SK-N-SH treated with all-trans-retinoic acid at 6 μM for 48 hours (cell line): ENCODE measurements at places on chromosomes 3 and 15.

- ATAC-seq = no peak
Measured at GRCh38 chr15:80140909-80141308, 11.9 kb upstream of the FAH start.

DNA sequence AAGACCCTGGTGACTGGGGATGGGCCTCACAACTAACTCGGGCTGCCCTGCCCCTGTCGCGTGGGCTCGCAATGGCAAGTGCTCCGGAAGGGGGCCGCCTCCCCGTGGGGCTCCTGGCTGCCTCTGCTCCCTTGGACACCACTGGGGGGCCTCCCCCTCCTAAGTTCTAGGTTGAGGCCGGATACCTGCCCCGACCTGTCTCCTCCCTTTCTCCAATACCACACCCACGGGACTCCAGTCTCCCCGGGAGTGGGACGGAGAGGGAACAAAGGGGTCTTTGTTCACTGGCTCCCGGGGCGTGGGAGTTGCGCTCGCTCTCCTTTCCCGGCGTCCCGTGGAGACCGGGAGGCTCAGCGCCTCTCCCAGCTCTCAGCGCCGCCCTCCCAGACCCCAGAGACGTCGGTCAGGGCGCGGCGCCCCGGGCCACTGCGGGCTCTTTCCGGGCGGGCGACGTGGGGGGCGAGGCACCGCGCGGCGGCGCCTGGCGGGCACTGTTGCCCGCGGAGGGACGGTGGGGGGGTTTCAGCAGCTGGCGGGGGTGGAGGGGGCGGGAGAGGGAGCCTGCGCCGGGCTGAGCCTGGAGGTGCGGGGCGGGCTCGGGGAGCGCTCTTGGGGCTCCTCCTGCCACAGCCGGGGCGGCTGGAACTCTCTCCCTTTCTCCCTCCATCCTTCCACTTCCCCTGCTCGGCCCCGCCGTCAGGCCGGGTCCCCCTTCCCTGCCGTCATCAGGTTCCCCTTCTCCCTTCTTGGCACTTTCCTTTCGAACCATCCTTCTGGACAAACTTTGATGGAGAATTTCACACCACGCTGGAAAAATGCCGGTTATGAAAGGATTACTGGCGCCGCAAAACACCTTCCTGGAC lies at the start of gene KCNH8:
TSS of gene KCNH8 (plus strand) at position 606 of the 863 bp plus-strand sequence. CDS start at position 816, 210 bp downstream.
- peak; percentile 7; the same call in 2 of the 3 replicates for ATAC-seq

DNA sequence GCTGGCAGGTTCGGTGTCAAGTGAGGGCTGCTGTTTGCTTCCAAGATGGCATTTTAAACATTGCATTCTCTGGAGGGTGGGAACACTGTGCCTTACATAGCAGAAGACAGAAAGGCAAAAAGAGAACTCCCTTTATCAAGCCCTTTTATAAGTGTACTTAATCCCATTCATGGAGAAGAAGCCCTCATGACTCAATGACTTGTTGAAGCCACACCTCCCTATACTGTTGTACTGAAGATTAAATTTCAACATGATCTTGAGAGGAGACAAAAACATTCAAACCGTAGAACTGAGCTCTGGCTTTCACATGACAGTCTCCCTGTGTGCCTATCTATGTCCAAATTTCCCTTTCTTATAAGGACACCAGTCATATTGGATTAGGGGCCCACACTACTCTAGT lies 443.4 kb upstream of the CDIN1 start:
- ATAC-seq = no peak

DNA sequence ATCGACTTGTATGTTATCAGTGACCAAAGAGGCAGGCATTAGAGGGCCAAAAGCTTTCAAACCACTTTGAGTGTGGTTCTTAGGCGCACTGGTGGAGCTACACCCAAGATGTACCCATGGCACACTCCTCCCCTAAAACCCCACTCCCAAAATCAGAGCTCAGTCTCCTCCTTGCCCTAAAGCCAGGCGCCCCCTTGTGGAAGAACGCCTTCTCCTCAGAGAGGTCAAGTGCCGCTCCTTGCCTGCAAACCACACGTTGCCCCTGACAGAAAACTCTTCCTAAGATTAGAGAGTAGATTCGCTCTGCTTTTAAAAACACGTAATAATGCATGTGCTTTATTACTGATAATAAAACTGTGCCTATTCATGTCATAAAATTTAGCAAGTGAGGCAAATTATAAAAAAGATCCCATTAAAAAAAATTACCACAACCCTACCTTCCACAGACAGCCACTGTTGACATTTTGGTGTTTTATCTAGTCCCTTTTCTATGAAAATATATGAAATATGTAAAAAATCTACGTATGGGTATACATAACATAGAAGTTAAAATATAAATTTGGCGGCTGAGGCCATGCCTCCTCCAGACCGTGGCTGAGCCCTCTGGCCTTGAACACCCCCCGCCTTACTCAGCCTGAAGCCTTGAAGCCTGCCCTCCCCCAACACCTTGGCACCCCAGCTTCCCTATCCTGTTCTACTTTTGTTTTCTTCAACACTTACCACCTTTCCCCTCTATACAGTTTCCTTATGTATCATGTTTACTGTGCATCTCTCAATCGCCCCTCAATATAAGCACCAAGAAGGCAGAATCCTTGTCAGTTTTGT lies 33.5 kb downstream of the BCL2L10 start:
- peak; percentile 76 for ATAC-seq

DNA sequence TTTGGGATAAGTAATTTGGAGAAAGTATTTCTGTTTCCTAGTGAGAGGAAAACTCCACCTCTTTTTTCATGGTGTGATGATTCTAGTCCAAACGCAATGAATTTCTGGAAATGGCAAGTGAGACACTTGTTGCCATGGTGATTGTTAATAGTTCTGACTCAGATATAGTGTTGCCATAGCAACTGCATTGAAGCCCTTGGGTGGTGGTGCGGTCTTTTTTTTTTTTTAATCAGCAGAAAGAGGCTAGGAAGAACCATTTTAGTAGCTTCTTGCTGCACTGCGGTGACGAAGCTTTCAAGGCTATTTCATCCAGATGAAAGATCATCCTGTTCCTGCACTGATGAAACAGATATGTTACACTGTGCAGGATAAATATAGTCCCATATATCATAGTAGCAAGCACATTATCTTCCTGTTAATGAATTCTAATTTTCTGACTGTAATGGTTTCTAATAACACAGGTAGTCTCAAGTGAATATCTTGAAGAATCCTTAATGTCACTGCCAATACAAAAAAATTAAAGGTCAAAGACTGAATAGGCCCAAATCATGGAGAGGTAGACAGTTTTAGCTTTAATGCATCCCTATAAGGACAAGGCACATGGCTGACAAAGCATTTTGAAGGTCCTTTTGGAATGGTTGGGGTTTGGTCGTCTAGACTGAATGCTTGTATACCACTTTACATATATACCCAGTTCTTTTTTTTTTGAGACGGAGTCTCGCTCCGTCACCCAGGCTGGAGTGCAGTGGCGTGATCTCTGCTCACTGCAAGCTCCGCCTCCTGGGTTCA lies 125.1 kb upstream of the ZBTB20 start:
- ATAC-seq = no peak; the same call in 2 of the 3 replicates

- ATAC-seq = no peak
Measured at GRCh38 chr3:104519068-104519467, 847.6 kb upstream of the ALCAM start.

DNA sequence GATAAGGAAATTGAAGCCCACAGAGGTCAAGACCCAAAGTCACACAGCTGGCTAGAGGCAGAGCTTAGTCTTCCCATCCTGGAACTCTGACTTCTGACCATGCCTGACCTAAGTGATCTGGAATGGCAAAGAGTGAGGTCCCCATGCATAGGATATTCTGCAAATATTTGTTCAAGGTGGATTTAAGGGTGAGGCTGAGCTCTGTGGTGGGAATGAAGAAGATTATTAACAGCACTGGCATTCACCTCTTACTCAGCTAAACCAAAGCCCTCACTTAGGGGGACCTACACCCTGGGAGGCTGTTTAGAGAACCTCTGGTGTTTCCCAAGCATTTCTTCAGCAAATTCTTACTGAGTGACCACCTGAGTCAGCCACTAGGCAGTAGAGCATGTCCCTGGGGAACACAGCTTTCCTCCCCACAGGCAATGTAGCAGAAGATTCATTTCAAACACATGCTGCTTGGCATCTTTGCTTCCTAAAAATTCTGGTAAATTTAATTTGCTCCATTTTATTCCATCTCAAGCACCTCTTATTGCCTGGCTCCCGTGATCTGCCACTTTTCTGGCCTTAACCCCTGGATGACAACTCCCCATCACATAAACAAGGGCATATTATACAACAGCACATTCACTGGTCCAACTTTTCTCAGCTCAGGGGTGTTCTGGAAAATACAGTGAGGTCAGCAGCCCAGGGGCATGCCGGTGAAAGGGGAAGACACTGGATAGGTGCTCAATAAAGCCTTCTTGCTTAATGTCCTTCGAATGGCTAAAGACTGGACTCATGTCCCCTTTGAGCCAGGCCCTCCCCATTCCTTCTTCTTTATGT lies 176.0 kb downstream of the ABHD5 start:
- no peak for ATAC-seq

GRCh38 chr3:123694366-123695087 lies 109.7 kb upstream of the HACD2 start:
- ATAC-seq = no peak; the same call in 2 of the 3 replicates
